NCI-H524 (cell line): ENCODE measurements at places on chromosomes 2 and 18.

DNA sequence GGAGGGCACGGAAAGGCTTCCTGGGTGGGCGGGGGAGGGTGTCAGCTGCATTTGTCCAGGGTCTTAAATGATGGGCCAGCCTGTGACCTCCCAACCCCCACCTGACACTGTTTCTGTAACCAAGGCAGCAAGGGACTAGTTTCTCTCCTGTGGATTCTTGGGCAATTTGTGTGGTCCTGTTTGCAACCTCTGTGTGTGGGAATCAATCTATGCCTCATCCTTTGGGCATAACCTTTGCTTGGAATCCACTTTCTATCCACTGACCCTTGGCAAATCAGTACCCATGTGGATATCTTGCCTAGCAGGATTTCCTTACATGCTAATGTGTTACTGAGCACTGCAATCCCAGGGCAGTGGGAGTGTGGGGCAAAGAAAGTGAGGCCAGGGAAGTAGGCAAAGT lies 54.1 kb downstream of the GPR39 start:
- no peak for DNase-seq

- DNase-seq = no peak
These were observed 105.8 kb upstream of the LYPD6 start for GRCh38 chr2:149224543-149224942.

DNA sequence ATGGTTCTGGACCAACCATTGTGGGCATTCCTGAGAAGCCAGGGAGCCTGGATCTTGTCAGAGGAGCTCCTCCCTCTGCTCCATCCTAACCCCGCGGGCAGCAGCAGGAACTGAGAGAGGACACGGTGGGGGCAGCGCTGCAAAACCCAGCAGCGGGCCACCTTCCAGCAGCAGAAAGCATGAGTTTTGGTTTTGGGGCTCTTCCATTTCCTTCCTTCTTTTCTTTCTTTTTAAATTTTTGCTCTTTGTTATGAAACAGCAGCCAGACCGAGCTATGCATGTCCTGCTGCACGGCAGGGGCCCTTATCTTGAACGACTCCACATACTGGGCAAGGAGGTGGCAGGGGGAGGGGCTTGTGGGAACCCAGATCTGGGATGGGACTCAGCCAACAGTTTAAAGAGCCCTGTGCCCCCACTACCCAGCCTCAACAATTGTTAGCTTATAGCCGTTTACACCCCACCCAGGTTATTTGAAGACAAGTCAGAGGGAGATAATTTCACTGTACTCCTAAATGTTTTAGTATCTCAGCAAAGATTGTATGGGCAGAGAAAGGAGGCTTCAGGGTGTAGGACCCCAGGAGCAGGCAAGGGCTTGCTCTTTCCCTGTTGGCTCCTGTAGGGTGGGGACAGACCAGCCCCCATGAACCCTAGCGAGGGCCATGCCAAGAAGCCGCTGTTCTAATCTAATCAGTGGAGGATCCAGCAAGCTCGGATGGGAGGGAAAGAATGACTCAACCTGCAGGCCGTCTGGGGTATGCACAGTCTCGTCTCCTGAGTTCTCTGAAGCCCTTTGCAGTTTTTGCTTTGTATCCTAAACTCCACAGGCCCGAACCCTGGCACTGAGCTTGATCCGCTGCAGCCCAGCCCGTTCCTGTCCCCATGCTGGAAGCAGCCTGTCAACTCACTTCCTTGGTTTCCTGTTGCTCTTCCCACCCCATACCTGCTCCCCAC lies 75.3 kb downstream of the LRRFIP1 start:
- DNase-seq = no peak

DNA sequence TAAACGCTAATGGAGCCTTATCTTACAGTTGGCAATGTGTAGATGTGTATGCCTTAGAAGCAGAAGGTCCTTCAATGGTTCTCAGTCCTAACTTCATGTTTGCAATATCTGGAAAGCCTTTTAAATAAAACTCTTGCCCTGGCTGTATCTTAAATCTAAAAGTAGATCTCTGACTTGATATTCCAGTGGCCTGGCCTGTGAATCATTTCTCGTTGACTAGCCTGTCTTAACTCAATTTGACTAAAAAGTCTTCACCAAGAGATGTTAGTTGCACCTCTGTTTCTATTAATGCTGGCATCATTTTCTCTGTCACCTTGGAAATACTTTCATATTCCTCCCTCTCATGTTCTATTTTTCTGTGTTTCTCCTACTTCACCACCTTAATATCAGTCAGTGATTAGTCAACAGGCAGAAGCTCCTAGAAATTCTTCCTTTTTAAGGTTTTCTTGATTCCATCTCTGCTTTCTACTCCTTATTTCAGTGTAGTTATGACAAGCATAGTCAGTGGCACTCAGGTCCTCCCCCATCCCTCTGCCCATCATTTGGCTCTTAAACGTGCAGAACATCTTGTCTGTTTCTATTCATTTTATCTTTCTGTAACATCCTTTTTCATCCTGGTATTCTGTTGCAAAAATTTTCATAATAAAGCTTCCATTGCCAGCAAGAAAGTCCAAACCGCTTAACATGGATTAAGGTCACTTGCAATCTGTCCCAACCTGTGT lies 4.3 kb downstream of the ITGAV start:
- DNase-seq = peak; percentile 5

DNA sequence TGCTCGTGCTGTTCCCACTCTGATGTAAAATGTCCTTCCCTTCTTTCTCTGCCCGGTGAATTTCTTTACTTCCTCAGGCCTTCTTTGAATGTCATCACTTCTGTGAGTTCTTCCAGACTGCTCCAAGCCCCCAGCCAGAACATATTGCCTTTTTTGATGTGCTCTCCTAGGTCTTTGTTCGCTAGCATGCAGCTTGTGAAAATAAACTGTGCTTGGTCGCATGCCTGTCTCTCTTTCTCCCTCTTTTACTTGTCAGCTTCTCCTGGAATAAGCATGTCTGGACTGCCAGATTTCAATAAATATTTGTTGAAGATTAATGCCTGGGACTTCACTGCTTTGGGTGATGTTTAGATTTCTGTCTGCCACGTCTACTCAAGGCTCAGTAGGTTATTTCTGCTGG lies 82.7 kb upstream of the ARHGAP28 start:
- DNase-seq = no peak

- DNase-seq = no peak
These were observed 10.0 kb downstream of the SLC40A1 start for GRCh38 chr2:189570570-189571031.

GRCh38 chr2:19337202-19337601 lies 21.2 kb downstream of the OSR1 start:
- DNase-seq = no peak

- no peak for DNase-seq
These were observed 58.8 kb upstream of the FZD5 start for GRCh38 chr2:207828361-207829057.

- DNase-seq = no peak
These were observed 86.6 kb downstream of the COL5A2 start for GRCh38 chr2:189092936-189093335.

- no peak for DNase-seq
These were observed 41.1 kb downstream of the MYO7B start for GRCh38 chr2:127576433-127577207.

GRCh38 chr2:73068147-73068546 lies 3.4 kb downstream of the SFXN5 start:
- no peak for DNase-seq

DNA sequence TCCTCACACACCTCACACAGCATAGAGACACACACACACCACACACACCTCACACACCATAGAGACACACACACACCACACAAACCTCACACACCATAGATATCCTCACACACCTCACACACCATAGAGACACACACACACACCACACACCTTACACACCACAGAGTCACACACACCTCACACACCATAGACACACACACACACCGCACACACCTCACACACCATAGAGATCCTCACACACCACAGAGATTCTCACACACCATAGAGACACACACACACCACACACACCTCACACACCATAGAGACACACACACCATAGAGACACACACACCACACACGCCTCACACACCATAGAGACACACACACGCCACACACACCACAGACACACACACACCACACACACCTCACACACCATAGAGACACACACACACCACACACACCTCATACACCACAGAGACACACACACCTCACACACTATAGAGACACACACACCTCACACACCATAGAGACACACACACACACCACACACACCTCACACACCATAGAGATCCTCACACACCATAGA lies 270.6 kb downstream of the CYRIA start:
- no peak for DNase-seq

GRCh38 chr2:119645173-119645855 lies 33.7 kb upstream of the TMEM177 start:
- no peak for DNase-seq

- DNase-seq = no peak
These were observed 1500.4 kb downstream of the DPP10 start for GRCh38 chr2:115942800-115943199.

DNA sequence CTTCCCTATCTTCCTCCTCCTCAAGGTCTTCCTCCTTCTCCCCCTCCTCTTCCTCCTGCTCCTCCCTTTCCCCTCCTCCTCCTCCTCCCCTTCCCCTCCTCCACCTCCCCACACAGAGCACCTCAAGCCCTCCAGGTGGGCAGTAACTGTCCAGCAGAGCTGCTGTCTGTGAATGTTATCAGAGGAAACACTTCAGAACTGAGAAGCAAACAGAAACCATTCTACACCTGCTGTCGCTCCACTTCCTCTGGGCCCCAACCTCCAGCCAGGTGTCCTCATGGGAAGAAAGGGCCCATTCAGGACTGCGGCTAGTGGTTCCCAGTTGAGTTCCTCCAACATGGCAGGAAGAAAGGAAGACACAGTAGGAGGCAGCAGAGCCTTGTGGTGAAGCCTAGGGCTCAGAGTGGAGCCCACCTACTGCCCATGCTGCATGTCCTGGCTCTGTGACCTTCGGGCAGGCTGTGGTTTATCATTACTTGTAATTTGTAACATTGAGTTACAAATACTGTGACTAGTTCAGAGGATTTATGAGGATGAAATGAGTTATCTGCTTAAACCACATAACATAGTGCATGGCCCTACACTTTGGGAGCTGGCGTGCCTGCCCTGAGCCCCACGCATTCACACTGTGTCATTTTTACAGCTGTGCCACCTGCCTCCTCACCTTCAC lies 165.9 kb upstream of the ID2 start:
- no peak for DNase-seq

GRCh38 chr2:222715742-222716141 lies 44.3 kb downstream of the MOGAT1 start:
- DNase-seq = no peak

- no peak for DNase-seq
These were observed 691 bp downstream of the BIRC6 start for GRCh38 chr2:32357318-32358110.

GRCh38 chr2:227150222-227150936 lies 13.6 kb downstream of the COL4A4 start:
- no peak for DNase-seq

DNA sequence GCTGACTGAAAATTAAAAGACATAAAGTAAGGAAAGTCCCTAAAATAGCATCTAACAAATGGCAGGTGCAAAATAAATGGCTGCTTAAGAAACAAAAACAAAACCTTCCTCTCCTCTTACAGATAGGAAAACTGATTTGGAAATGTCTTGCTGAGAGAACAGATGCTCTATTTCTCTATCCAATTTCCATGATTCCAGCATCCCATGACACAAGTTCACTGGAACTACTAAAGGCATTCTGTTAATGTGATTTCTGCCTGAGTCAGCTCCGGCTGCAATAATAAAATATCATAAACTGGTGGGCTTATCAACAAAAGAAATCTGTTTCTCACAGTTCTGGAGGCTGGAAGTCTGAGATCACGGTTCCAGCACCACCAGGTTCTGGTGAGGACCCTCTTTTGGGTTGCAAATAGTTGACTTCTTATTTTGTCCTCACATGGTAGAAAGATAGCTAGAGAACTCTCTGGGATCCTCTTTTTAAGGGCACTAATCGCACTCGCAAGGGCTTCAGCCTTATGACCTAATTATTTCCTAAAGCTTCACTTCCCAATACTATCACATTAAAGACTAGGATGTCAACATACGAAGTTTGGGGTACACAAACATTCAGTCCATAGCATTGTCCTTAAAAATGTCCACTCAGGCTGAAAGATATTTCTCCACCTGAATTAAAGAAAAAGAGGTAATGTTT lies 78.2 kb upstream of the GALNT3 start:
- no peak for DNase-seq

DNA sequence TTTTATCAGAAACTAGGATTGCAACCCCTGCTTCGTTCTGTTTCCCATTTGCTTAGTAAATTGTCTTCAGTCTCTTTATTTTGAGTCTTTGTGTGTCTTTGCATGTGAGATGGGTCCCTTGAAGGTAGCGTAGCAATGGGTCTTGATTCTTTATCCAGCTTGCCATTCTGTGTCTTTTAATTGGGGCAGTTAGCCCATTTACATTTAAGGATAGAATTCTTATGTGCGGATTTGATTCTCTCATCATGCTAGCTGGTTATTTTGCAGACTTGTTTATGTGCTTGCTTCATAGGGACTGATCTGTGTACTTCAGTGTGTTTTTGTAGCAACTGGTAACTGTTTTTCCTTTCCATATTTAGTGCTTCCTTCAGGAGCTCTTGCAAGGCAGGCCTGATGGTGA lies 73.5 kb downstream of the EPC2 start:
- DNase-seq = no peak

DNA sequence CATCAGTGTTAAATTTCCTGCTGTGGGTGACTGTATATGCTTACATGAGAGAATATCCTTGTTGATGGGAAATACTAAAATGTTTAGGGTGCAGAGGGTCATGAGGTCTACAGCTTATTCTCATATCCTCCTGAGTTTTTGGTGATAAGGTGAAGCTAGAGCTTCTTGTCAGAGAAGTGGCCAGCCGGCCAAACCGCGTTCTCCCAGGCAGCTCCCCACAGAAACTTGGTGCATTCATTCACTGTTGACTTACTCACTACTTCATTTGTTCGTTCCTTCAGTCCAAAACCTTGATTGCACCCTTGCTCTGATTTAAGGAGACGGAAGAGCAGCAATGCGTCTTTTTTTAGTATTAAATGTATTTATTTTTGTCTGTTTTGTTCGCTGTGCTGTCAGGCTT lies 8.7 kb downstream of the SNED1 start:
- DNase-seq = no peak

- no peak for DNase-seq
These were observed 11.5 kb downstream of the SPRED2 start for GRCh38 chr2:65420712-65421431.

DNA sequence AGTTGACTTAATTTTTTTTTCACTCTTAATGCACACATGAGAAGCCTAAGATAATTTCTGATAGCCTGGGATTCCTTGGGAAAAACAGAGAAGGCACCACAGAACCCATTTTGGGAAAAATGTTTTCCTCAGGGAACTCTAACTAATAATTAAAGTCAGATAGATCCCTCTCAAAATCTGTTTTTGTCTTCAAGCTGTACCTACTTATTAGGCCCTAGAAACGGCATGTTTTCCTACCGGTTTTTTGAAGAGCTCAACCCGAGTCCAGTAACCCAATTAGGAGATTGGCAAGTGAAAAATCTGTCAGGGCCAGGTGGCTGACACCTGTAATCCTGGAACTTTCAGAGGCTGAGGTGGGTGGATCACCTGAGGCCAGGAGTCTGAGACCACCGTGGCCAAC lies 16.1 kb upstream of the PDK1 start:
- no peak for DNase-seq

DNA sequence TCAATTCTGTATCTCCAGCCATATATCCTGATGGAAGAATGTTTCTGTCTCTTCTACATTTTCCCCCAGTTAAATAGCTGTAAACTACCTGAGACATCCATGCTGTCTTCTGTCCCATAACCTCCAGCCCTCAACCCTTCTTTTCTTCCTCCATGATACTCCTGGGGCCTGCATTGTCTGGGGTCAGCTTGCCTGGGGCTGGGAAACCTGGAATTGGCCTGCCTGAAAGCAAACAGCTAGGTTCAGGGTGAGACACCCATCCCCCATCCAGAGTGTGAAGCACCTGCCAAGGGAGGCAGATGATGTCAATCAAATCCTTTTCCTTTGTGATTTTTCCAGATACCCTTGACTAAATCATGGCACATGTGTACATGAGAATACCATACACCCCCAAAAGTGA lies 313.7 kb upstream of the MGAT5 start:
- DNase-seq = no peak
